ENCODE measurements at places on chromosomes 3 and 15.

DNA sequence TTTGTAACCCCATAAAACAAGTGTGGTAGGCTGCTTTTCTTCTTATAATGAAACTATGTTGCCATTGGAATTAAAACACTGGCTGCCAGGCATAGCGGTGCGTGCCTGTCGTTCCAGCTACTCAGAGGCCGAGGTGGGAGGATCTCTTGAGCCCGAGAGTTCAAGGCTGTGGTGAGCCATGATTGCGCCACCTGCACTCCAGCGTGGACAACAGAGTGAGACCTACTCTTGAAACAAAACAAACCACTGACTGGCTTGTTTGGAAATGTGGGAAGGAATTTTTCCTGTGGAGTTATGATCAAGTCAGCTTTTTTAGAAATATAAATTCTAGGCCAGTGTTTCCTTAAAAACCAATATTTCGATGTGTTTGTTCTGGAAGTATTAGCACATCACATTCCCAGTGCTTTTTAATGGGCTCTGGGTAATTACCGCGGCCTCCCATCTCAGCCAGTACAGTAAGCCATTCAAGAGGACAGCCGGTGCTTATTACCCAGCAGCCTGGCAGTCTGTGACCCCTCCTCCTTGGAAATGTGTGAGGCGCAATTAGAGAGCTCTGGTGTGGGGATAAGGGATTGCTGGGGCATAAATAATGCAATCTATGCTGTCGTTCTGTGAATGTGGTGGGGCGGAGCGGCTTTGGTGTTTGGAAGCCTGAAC is 58.3 kb upstream of the TRAK1 start:
- H3K27ac ChIP-seq, result no peak overlapping the region
- DNase-seq, result no peak
- no peak overlapping the region for H3K4me3 ChIP-seq

GRCh38 chr3:178480795-178481194 is 55.4 kb upstream of the KCNMB2 start:
- no peaks in the 10 kb centered on the region for H3K4me1 ChIP-seq
- no peak for DNase-seq
- H3K4me3 ChIP-seq, result no peak overlapping the region
- peaks cover 14% of the 10 kb centered on the region for H3K27me3 ChIP-seq
- no peak overlapping the region for H3K27ac ChIP-seq

DNA sequence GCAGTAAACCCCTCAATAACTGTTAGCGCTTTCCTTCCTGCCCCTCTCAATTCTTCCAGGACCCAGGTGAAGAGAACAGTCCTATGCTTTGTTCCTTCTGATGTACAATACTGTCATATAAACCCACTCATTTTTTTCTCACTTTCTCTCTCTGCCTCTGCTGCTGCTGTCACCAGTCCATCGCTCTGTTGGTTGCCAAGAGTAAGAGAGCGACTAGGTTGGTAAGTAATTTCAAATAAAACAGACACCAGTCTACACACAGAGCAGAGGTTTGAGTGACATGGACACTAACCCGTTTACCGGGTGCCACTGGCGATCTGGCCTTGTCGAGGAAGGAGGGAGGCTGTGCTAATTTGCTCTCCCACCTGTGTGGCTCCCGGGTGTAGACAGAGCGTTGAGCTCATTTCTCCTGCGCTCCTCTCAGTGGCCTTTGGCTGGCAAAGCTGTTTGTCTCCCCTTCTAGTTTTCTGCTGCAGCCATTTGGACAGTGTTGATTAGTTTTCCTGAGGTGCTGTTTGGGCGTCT is 215.4 kb downstream of the THSD4 start:
- no peak for DNase-seq
- H3K36me3 ChIP-seq, result no peaks in the 10 kb centered on the region
- no peak overlapping the region for H3K4me3 ChIP-seq
- H3K27me3 ChIP-seq, result no peaks in the 10 kb centered on the region

DNA sequence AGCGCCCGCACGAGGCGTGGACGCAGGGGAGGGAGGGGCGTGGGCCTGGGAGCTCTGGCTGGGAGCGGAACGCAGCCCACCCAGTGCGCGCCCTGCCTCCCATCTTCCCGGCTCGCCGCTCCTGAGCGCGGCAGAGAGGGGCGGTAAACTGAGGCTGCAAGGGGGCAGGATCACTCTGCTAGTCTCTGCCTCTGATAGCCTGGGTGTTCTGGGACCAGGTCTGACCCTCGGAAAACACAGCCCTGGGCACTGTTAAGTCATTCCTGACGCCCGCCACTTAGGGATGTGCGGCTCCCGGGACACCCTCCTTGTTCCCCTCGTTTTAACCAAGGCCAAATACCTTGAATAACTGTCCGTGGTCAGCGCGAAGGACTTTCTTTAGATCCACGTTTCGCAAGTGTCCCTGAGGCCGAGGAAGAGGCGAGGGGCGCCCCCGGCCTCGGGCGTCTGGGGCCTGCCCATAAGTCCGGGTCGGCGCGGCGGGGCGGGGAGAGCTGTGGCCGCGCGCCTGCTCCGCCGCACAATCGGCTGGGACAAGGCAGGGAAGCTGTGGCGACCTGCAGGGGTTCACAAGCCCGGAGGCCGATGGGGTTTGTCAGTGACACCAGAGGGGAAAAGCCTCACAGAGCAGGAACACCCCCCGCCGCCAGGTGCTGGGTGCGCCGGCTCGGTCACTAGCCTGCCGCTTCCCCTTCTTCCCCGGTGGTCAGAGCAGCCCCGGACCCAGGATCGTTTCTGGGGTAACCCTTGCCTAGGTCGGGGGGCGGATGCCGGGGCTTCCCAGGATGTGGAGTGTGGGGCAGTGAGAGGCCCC is 1.5 kb downstream of the ITPKA start:
- peaks cover 26% of the 10 kb centered on the region for H3K4me1 ChIP-seq
- peaks cover 3% of the 10 kb centered on the region for H3K36me3 ChIP-seq
- no peak overlapping the region for H3K27ac ChIP-seq
- H3K4me3 ChIP-seq, result peak overlapping the region; percentile 50
- H3K27me3 ChIP-seq, result peaks cover 42% of the 10 kb centered on the region

- H3K27me3 ChIP-seq, result peaks cover 4% of the 10 kb centered on the region
- H3K4me3 ChIP-seq, result no peak overlapping the region
Measured at GRCh38 chr3:186176373-186176990, 67.6 kb upstream of the ETV5 start.

DNA sequence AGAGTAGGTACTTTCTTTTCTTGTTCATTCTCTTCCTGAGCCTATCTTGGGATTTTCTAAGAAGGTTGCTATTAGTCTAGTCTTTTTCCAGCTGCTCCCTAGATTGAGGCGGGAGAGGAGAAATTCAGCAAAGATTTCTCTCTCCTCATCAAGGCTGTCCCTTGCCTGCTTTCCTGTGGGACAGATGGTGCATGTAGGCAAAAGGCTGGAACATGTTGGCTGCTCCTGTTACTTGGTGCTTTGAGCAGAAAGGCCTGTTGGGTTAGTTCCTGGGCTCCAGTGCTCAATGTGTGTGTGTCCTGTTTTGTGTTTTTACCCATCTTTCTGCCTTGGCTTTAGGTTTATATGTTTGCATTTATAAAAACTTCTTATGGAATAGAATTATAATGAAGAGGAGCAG is 9.1 kb upstream of the SNRPN start:
- no peaks in the 10 kb centered on the region for H3K36me3 ChIP-seq
- no peaks in the 10 kb centered on the region for H3K27me3 ChIP-seq
- no peaks in the 10 kb centered on the region for H3K4me1 ChIP-seq
- H3K4me3 ChIP-seq, result no peak overlapping the region

DNA sequence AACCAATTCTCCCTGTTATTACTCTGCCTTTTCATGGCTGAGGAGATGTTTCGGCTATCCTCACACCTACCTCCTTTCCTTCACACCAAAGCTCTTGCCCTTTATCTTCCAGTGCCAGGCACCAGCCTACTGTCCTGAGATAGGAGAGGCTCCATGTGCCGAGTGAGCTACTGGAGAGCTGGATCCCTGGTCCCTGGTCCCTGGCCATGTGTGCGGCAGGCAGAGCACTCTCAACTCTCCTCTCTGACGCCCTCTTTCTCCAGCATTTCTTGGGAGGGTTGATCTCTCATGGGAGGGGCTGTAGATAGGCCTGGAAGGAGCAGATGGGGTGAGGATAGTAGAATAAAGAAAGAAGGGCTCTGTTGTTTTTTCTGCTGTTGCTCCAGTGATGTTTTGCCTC is 277.1 kb upstream of the UMPS start:
- no peak overlapping the region for H3K27ac ChIP-seq
- H3K4me3 ChIP-seq, result no peak overlapping the region
- no peaks in the 10 kb centered on the region for H3K4me1 ChIP-seq

GRCh38 chr3:59142556-59142955 is 92.7 kb upstream of the CFAP20DC start:
- no peaks in the 10 kb centered on the region for H3K4me1 ChIP-seq
- H3K27ac ChIP-seq, result no peak overlapping the region
- H3K4me3 ChIP-seq, result no peak overlapping the region
- H3K27me3 ChIP-seq, result no peaks in the 10 kb centered on the region
- no peak for DNase-seq
- H3K36me3 ChIP-seq, result no peaks in the 10 kb centered on the region
